ENCODE measurements at places on chromosomes 6 and 20.

DNA sequence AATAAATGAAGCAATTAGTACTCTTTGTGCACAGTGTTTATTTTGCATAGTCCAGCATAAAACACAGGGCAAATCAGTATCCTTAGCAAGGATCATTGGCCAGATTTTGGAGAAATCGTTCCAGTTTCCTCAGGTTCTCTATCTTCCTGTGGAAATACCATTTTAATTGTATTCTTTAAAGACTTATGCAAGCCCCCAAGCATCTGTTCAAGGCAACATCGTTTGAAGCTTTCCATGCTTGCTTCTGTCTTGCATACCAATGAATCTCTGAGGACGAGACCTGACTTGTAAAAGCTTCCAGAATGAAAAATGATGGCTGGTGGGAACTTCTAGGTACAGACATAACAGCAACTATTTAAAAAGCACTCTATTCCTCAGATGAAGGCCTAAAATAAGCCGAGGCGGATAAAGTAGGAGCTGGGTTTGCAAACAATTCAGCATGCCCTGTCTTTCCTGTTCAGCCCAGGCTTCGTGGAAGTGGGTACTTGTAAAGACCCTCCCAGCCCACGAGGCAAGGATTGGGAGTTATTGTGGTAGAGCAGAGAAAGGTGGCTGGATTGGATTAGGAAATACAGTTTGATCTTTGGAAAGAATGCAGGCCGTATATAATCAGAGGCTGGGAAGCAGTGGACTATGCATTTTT is 21.6 kb downstream of the NRSN1 start:
- no peak for DNase-seq

DNA sequence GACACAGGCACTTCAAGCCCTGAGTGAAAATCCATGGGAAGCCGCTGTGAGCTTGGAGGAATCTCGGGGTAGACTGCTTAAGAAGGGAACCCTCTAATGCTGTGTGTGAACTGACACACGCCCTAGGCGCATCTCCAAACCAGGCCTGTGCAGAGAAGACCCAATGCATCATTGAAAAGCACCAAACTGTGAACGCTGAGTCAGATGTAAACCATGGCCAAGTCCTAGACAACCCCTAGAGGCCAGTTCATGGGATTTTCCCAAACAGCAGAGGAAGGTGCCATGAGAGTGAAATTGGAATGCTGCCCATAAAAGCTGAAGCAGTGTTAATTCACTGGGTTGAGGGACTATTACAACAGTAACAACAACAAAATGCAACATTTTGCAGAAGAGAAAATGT is 296.5 kb downstream of the SMOC2 start:
- DNase-seq, result no peak

- DNase-seq, result no peak
Observed at GRCh38 chr20:9398882-9399281, 115.5 kb upstream of the LAMP5 start.

GRCh38 chr6:24194978-24195700 is 69.1 kb downstream of the NRSN1 start:
- DNase-seq, result no peak

GRCh38 chr20:45340236-45340847 is 7.9 kb downstream of the SDC4 start:
- DNase-seq, result no peak

DNA sequence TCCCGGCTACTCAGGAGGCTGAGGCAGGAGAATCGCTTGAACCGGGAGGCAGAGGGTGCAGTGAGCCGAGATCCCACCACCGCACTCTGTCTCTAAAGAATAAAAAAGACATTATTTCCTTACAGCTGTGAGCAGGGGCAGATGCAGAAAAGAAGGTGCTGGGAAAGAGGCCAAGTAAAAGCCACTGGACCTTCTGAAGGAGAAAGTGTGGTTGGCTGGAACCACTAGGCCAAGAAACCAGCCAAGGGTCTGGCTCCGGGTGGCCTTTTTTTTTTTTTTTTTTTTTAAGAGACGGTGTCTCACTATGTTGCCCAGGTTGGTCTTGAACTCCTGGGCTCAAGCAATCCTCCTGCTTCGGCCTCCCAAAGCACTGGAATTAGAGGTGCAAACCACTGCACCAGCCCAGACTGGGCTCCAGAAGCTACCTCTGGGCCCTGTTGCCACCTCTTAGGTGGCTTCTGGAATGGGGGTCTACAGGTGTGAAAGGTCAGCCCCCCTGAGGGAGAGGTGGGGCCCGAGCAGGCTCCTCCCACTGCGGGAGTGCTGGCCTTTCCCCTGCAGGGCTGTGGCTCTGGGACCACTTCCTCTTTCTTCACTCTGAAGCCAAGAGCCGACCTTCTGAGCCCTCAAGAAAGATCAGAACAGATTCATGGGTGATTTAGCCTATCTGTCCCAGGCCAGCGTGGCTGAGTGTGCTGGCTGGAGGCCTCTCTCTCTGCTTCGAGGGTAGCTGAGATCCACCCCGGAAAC is at the start of gene FGD2:
FGD2 (plus strand) TSS at position 595 of the 750 bp plus-strand sequence. CDS start 163 bp downstream, outside the sequence.
- no peak for DNase-seq

- no peak for DNase-seq
Observed at GRCh38 chr6:167799033-167799821, 27.5 kb upstream of the AFDN start.

DNA sequence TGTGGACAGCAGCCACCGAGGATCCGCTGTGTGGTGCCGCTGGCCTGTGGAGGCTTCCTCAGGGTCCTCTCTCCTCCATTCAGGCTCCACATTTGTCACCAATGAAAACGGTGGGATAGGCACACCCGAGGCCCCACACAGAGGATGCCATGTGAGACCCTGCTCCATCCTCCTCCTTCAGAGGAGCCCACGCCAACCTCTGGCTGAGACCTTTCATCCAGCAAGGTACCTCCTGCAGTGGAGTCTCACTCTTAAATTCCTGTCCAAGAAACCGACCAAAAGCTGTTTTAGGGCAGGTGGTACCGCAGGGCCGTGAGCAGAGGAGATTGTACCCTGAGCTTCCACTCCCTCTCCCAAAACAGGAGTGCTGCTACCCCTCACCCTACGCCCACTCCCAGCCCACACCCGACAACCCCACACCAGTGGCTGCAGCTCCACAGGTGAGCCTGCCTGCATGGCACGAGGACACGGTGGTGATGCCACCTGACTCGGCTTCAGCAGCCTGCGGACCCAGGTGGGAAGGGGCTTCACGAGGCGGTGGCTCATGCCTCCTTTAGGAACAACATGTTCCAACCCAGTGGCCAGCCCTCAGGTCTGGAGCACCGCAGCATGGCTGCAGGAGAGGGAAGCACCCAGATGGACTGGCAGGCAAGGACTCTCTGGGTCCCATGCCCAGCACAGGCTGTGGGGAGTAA is 237.6 kb upstream of the AFDN start:
- no peak for DNase-seq

- no peak for DNase-seq
Observed at GRCh38 chr20:23103284-23104018, 17.3 kb upstream of the CD93 start.

- DNase-seq, result no peak
Observed at GRCh38 chr6:159282421-159282820, 113.2 kb downstream of the FNDC1 start.

GRCh38 chr20:10218536-10219451 is at the start of gene SNAP25:
Gene SNAP25 (plus strand): TSS chr20:10218830. CDS start chr20:10275492, 56,662 bp downstream.
- no peak for DNase-seq

DNA sequence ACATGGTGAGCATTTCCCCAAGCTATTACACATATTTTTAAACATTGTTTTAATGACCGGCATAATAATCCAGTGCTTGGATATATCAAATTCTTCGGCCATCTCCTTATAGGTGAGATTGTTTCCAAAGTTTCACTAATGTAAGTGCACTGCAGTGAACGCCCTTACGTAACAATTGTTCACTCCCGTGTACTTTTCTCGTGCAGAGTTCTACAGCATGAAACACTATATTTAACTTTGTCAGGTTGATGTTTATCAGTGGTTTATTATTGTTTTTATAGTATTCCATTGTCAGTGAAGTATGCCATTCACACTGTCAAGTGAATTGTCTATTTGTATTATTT is 3.4 kb upstream of the GZF1 start:
- DNase-seq, result no peak

- DNase-seq, result no peak
Observed at GRCh38 chr6:149889326-149889725, 8.6 kb downstream of the RAET1E start.

DNA sequence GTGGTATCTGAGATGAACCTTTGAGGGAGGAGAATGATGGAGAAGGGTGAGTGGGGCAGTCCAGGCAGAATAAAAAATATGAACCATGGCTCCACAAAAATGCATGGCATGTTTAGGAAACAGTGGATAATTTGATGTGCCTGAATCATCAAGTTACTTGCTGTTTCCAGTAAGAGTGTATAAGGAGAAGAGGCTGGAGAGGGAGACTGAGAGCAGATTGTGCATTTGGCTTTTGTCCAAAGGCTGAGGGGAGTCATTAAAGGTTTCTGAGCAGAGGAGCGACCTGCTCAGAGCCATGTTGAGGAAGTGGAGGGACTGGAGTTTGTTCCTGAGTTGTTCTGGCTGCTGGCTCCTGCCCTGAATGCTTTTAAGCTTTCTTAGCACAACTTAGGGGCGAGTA is 6.1 kb downstream of the MMP24 start:
- DNase-seq, result peak; percentile 38

- DNase-seq, result no peak
Observed at GRCh38 chr20:57060407-57061050, 205.9 kb downstream of the BMP7 start.
